Fibroblast of pulmonary artery (primary cell): ENCODE measurements at places on chromosomes 6 and 20.

DNA sequence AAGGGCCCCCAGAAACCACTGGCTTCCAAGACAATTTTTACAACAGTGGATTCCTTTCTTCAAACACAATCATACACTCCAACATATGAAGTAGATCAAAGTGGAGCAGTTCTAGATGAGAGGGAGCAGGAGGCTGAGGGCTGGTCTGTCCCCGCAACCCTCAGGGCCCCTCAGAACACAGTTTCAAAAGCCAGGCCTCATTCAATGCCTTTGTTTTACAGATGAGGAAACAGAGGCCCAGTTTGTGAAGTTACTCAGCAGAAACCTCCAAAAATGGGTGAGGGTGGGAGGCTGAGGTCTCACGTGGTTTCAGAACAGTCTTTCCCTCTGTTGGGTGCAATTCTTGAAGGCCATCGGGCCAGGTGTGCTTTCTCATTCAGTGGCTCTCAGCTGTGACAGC lies 134.9 kb downstream of the SCML4 start:
- no peak for DNase-seq

- no peak for DNase-seq
These were observed 118.9 kb upstream of the SMLR1 start for GRCh38 chr6:130708338-130708737.

DNA sequence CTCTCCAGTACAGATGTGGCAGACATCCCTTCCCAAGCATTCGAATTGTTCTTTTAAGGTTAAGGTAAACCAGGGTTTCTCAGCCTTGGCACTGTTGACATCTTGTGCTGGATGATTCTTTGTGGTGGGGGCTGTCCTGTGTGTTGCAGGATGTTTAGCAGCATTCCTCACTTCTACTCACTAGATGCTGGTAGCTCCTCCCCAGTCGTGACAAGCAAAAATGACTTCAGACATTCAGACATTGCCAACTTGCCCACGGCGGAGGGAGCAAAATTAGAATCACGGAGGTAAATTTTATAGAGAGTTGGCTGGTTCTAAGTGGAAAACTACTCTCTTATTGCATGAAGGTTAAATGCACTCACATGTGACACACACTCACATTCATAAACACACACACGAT lies 188.7 kb downstream of the GMPR start:
- DNase-seq, result no peak

GRCh38 chr6:90004511-90004910 lies 110.2 kb downstream of the GJA10 start:
- no peak for DNase-seq

DNA sequence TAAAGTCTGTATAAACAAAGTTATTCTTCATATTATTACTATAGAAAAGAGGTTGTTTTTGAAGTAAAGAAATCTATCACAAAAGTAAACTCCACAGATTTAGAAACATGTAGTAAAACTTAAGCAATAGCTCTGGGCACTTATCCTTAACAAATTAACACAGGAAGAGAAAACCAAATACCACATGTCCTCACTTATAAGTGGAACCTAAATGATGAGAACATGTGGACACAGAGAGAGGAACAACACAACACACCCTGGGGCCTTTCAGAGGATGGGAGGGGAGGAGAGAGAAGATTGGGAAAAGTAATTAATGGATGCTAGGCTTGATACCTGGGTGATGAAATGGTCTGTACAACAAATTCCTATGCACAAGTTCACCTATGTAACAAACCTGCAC lies 57.2 kb downstream of the C6orf58 start:
- no peak for DNase-seq

- DNase-seq, result peak; percentile 27
These were observed 7.7 kb upstream of the CLIC5 start for GRCh38 chr6:46023216-46023915.

DNA sequence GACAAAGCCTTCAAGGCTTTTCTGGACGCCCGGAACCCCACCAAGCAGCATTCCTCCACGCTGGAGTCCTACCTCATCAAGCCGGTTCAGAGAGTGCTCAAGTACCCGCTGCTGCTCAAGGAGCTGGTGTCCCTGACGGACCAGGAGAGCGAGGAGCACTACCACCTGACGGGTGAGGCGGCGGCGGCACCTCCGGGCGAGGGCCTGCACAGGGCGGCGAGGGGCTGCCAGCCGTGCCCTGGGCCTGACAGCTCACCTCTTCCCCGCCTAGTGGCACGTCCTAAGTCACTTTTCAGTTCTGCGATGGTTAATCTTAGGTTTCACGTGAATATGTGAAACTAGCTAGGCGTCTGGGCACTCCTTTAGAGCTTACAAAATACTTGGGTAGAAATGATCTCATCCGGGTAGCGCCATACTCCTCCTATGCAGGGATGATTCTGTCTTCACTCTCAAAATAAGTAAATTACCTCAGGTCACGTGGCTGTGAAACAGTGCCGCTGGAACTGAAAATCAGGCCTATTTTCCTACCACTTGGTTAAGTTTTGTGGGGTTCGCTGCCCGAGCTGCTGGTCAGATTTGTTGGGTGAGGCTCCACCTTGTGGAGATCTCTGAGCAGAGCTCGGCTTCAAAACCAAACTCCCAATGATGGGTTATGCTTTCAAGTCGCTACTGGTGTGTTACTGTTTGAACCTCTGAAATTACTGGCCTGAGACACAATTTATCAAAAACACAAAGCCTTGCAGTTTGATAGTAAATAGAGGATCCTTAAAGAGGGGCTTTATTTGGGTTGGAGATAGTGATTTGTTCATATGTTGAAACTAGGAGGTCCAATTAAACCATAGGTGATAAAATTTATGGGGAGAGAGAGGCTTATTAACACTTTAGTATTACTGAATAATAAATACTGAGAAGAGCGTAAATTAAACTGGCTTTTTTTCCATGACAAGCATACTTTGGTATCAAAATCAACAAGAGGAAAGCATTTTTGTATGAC lies 15.5 kb upstream of the CLDN20 start:
- DNase-seq, result peak; percentile 78

GRCh38 chr20:16563066-16563806 lies 10.0 kb downstream of the KIF16B start:
- DNase-seq, result no peak

DNA sequence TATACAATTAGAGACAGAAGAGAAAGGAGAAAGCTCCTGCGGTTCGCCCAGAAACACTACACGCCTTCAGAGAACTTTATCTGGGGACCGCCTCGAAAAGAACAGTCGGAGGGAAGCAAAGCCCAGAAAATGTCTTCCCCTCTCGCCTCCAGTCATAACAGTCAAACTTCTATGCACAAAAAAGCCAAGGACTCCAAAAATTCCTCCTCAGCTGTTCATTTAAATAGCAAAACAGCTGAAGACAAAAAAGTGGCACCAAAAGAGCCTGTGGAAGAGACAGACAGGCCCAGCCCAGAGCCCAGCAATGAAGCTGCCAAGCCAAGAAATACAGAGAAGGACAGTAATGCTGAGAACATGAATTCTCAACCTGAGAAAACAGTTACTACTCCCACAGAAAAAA lies 12.9 kb downstream of the OGFRL1 start:
- DNase-seq, result no peak

DNA sequence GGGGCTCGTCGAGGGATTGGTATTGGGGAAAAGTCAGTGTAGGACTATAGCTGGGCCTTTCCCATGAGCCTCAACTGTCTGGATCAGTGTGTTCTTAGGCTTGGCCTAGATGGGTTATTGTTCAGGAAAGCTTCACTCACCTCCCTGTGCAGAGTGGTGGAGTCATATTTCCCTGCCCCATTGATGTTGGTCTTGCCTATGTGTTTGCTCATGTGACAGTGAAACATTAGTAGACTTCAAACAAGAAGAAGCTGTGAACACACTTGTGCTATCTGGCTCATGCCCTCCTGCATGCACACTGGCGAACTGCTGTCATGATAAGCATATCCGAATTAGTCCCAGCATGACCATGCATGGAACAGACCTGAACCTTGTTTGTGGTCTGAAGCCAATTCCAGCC lies 171.1 kb downstream of the DHX35 start:
- no peak for DNase-seq

GRCh38 chr6:26223650-26224546 lies 136.7 kb downstream of the HFE start:
- DNase-seq, result peak; percentile 96

GRCh38 chr6:165486183-165487137 lies 176.6 kb downstream of the PDE10A start:
- DNase-seq, result peak; percentile 36
